Fibroblast of the aortic adventitia (primary cell): ENCODE measurements at places on chromosomes 7 and 10.

DNA sequence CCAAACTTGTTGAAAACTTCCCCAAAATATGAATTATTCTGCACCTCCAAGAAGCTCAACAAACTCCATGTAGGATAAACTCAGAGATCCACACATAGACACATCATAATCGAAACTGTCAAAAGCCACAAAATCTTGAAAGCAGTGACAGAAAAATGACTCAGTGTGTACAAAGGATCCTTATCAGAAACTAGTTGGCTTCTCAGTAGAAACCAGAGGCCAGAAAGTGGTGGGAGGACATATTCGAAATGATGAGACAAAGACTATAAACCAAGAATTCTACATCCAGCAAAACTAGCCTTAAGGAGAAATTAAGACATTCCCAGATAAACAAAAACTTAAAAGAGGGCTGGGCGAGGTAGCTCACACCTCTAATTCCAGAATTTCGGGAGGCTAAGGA lies 38.5 kb downstream of the MCMBP start:
- no peak for DNase-seq

DNA sequence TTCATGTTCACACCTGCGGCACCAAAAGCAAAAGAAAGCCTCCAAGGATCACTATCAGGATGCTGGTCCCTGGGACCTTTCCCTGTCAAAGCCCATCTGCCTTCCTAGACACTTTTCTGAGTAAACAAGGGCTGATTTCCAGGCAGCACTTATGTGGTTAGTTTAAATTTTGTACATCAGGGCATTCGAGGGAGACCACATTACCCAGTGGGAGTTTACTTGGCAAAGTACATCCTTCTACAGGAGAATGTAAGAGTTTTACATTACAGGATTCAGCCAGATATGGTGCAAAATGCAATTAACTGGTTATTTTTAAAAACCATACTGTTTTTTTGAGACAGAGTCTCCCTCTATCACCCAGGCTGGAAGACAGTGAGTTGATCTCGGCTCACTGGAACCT lies 132.1 kb downstream of the CSTF2T start:
- DNase-seq, result no peak

DNA sequence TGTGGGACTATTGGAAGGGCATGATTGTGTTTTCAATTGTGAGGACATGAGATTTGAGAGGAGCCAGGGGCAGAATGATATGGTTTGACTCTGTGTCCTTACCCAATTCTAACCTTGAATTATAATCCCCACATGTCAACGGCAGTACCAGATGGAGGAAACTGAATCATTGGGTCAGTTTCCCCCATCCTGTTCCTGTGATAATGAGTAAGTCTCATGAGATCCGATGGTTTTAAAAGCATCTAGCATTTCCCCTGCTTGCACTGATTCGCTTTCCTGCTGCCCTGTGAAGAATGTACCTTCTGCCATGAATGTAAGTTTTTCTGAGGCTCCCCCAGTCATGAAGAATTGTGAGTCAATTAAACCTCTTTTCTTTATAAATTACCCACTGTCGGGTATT lies 1367.1 kb downstream of the XPNPEP1 start:
- DNase-seq, result peak; percentile 15

- DNase-seq, result peak; percentile 59
Measured at GRCh38 chr10:124138195-124138882, 44.9 kb upstream of the CHST15 start.

- no peak for DNase-seq
Measured at GRCh38 chr10:111348076-111348475, 271.2 kb downstream of the ADRA2A start.

DNA sequence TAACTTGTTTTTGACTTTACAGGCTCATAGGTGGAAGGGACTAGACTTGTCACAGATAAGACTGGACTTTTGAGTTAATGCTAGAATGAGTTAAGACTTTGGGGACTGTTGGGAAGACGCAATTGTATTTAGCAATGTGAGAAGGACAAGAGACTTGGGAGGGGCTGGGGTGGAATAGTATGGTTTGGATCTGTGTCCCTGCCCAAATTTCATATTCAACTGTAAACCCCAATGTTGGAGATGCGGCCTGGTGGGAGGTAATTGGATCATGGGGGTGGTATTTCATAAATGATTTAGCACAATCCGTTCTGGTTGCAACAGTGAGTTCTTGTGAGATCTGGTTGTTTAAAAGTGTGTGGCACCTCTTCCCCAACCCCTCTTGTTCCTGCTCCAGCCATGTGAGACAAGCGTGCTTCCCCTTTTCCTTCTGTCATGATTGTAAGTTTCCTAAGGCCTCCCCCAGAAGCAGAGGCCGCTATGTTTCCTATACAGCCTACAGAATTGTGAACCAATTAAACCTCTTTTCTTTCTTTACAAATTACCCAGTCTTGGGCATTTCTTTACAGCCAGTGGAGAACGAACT lies 22.6 kb downstream of the RNF216 start:
- no peak for DNase-seq

GRCh38 chr10:114118514-114118913 lies 55.5 kb downstream of the CCDC186 start:
- no peak for DNase-seq
